ENCODE measurements at places on chromosomes 5 and 9.

GRCh38 chr9:85942913-85943709 is 2.2 kb downstream of the NAA35 start:
- no peak for DNase-seq

DNA sequence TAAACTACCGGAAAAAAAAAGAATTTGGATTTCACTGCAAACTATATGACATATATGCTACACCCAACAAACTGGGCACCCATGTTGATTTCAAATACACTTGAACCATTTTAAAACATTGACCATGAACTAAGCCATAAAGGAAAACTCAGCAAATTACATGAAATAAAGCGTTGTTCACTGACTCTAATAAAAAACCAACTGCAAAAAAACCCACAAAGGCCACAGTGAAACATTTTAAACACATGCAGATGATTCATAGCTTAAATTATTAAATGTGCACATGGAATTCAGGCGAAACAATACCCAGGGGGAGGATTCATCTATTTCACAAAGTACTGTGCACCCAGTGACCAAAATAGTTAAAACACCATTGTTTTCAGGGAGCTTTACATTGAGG is 33.3 kb downstream of the MTRR start:
- no peak for DNase-seq

DNA sequence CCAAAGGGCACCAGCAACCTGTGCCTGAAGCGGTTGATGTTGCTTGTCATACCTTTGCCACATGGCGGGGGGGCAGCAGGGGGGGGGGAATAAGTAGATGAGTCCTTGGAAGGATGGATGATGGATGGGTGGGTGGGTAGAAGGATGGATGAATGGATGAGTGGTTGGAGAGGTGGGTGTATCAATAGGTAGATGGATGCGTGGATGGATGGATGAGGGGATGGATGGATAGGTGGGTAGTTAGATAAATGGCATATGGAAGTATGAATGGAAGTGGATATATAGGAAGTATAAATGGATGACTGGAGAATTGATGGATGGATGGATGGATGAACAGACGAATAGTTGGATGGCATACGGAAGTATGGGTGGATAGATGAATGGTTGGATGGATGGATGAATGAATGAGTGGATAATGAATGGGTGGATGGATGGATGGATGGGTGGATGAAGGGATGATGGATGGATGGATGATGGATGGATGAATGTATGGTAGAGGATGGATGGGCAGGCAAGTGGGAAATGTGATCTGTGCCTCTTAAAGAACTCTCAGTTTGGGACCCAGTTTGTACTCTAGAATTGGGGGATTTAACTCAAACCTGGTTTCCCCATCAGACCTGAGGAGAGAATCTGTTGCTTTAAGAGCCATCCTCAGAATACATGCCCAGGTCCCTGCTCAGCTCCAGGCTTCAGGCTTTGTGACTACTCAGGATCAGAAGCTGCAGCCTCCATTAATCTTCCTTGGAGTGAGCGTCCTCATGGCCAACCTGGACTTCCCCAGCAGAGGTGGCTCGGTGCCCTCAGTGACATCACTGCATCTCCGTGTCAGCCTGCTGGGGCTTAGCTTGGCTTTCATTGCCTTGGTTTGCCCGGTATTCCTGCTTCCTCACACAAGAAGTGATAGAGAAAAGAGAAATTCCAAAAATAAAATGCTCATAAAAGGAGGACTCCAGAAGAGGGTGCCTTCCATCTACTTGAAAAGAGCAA is 27.6 kb upstream of the SUSD3 start:
- DNase-seq = no peak

DNA sequence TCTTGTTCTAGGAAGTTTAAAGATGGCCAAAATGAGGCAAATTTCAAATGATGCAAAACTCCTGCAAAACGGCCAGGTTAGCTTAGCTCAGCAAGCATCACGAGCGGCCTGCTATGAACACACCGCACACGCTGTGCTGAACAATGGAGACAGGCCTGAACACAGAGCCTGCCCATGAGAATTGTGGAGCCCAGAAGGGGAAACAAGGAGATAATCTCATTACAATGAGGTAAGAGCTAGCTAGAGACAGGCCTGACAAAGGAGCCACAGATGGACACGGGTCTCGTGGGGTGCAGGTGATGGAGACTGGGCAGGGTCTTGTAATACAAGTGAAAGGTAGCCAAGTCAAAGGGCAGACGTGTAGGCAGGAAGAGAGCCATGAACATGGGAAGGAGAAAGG is 50.2 kb downstream of the PSMB7 start:
- no peak for DNase-seq

- DNase-seq = no peak
These were observed 91.0 kb upstream of the SH3PXD2B start for GRCh38 chr5:172545291-172545801.

DNA sequence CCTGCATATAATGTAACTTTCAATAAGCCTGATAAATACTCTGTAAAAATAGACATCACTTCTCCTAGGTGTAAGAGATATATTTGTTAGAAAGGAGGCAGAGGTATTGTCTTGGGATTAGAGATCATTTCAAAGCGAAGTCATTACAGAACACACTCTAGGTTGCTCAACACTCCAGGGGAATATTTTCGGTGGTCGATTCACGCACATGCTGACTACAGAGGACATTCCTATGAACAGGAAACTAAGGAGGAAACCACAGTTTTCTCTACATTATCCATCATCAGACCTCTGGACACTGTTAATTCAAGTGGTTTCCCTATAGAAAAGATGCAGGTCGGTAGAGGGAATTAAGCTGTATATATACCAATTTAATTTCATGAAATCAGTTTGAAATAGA is 370.0 kb downstream of the NDUFS4 start:
- no peak for DNase-seq

GRCh38 chr5:156134216-156134615 is 192.7 kb upstream of the SGCD start:
- DNase-seq = no peak

DNA sequence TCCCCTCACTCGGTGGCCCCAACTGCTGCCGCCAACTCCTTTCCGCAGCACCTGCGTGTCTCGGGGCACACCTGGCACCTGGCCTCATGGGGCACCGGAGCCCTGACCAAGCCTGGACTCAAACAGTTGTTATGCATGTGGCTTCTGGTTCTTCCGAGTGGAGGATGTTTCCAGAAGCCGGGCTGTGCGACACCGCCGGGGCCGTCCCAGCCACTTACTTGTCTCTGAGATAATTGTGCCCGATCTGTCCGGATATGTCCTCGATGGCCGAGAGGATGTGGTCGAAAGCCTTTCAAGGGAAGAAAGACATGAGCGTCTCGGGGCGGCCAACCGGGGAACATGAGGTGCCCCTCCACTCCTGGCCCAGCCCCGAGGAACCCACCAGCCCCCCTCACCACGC is 38.4 kb downstream of the EXOC3 start:
- DNase-seq = no peak

GRCh38 chr5:157486221-157486681 is 26.2 kb downstream of the NIPAL4 start:
- DNase-seq = no peak

GRCh38 chr5:168120401-168121137 is 170.9 kb upstream of the WWC1 start:
- no peak for DNase-seq
